ENCODE measurements at places on chromosomes 1 and 21. TPM values are rescaled to one million over a fixed set of nuclear protein-coding genes. Genes with fewer than 3 reads are reported as not detected.

- no peaks in the 10 kb centered on the region for H3K36me3 ChIP-seq
- peaks cover 26% of the 10 kb centered on the region for H3K27me3 ChIP-seq
- H3K27ac ChIP-seq: no peak overlapping the region
- no peak for DNase-seq
- no peak overlapping the region for H3K4me3 ChIP-seq
These were observed 5.7 kb downstream of the LGR6 start for GRCh38 chr1:202199040-202199889.

GRCh38 chr1:104466068-104466467, 716.4 kb downstream of the AMY1C start:
- no peaks in the 10 kb centered on the region for H3K36me3 ChIP-seq
- H3K27me3 ChIP-seq: no peaks in the 10 kb centered on the region
- no peaks in the 10 kb centered on the region for H3K4me1 ChIP-seq
- no peak for DNase-seq
- H3K4me3 ChIP-seq: no peak overlapping the region

- no peak for DNase-seq
- H3K27ac ChIP-seq: no peak overlapping the region
- H3K4me1 ChIP-seq: peaks cover 26% of the 10 kb centered on the region
- H3K4me3 ChIP-seq: no peak overlapping the region
These were observed 35.8 kb downstream of the CDC42 start for GRCh38 chr1:22088331-22088730.

GRCh38 chr1:94531664-94532063, 9.9 kb downstream of the F3 start:
- H3K4me1 ChIP-seq: peaks cover 17% of the 10 kb centered on the region
- H3K36me3 ChIP-seq: no peaks in the 10 kb centered on the region
- H3K27ac ChIP-seq: no peak overlapping the region
- no peak overlapping the region for H3K4me3 ChIP-seq
- H3K27me3 ChIP-seq: no peaks in the 10 kb centered on the region

DNA sequence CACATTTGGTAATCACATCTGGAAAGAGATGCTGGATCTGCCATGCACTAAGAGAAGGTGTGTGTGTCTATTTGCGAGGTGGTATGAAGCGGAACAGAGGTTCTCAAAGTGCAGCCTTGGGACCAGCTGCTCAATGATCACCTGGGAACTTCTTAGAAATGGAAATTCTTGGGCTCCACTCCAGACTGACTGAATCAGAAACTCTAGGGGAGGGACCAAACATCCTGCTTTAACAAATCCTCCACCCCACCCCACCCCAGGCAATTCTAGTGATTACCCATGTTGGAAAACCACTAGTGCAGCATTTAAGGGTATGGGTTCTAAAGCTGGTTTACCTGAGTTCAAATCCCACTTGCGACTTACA, 143.9 kb upstream of the JUN start:
- H3K27me3 ChIP-seq: no peaks in the 10 kb centered on the region
- H3K4me3 ChIP-seq: no peak overlapping the region
- H3K4me1 ChIP-seq: peaks cover 6% of the 10 kb centered on the region

GRCh38 chr1:173301507-173301906, 94.4 kb upstream of the TNFSF4 start:
- H3K36me3 ChIP-seq: no peaks in the 10 kb centered on the region
- H3K27me3 ChIP-seq: no peaks in the 10 kb centered on the region
- peaks cover 42% of the 10 kb centered on the region for H3K4me1 ChIP-seq
- H3K27ac ChIP-seq: no peak overlapping the region

DNA sequence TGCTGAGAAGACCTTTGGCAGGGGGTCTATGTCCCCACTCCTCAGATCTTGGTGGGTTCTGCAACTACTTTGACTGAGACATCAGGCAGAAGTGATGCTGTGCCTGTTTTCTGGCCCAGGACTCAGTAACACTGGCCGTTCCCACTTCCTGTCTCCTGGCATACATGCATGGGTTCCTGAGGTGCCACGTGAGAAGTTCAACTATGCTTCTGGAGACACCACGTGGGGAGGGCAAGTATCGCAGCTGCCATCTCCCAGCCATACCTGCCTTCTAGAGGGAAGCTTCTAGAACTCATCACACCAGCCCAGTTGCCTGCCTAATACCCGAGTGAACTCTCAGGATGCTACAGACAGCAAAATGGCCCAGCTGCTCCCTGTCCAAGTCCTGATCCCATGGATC, 65.8 kb downstream of the TRABD2B start:
- no peaks in the 10 kb centered on the region for H3K4me1 ChIP-seq
- H3K4me3 ChIP-seq: no peak overlapping the region
- no peaks in the 10 kb centered on the region for H3K27me3 ChIP-seq

- no peak for DNase-seq
- no peaks in the 10 kb centered on the region for H3K36me3 ChIP-seq
- H3K27ac ChIP-seq: no peak overlapping the region
- no peak overlapping the region for H3K4me3 ChIP-seq
- H3K27me3 ChIP-seq: no peaks in the 10 kb centered on the region
These were observed 578.6 kb upstream of the PBX1 start for GRCh38 chr1:163980394-163980793.

ANP32E gene
- total RNA-seq: 201 TPM

RUNX3 gene
- not detected for total RNA-seq

DNA sequence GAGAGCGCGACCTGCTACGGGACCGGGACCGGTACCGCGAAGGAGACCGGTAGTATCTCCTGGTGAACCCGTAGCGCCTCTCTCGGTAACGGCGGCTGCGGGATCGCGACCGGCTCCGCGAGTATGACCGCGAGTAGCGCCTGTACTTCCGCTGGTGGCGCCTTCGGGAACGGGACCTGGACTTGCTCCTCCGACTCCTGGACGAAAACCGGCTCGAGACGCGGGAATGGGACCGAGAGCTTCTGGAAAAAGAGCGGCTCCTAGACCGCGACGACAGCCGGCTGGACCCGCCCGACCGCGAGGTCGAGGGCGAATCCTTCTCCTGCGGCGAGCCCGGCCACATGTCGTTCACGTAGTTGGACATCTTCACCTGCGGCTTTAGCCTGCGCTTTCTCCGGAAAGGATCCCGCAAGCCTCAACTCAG, 642 bp downstream of the RSRP1 start:
- peak; percentile 66 for DNase-seq
- H3K27ac ChIP-seq: peak overlapping the region; percentile 85
- H3K36me3 ChIP-seq: peaks cover 12% of the 10 kb centered on the region
- no peaks in the 10 kb centered on the region for H3K4me1 ChIP-seq

DNA sequence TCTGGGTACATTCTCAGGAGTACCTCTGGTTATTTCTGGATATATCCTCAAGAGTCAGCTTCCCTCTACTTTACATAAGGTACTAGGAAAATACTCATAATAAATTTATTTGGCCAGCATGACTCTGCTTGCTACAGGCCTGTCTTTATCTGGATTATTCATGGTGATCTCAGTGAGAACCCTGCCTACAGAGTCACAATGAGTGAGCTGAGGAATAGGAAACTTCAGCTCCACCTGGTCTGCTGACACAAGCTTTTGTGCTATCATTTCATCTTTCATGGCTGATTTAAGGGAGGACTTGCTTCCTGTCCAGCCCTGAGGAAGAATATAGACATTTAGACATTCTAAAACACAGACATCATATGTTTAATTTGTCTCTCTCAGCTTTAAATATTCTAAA, 19.5 kb upstream of the SUCO start:
- H3K27me3 ChIP-seq: no peaks in the 10 kb centered on the region
- H3K4me3 ChIP-seq: no peak overlapping the region
- no peak overlapping the region for H3K27ac ChIP-seq
- no peaks in the 10 kb centered on the region for H3K36me3 ChIP-seq
- DNase-seq: no peak

- peaks cover 43% of the 10 kb centered on the region for H3K4me1 ChIP-seq
- H3K36me3 ChIP-seq: no peaks in the 10 kb centered on the region
- H3K4me3 ChIP-seq: no peak overlapping the region
- no peak for DNase-seq
- no peaks in the 10 kb centered on the region for H3K27me3 ChIP-seq
These were observed 77.6 kb downstream of the PLXNA2 start for GRCh38 chr1:208166340-208167138.

SUSD4 gene
- total RNA-seq: 3.5 TPM

DNA sequence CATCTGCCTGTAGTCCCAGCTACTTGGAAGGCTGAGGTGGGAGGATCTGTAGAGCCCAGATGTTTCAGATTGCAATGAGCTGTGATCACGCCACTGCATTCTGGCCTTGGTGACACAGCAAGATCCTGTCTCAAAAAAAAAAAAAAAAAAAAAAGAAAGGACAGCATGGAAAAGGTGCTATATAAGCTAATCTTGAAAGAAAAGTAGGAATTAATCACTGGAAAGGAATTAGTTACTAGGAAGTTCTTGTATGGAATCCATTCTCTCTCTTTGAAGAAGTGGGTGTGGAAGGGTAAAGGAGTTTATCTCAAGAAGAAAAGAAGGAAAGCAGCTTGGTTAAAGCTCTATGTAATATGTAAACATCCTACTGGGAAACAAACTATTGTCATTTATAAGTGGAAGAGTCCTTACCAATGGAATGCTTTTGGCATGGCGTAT, 339.2 kb downstream of the DPYD start:
- H3K36me3 ChIP-seq: no peaks in the 10 kb centered on the region
- H3K27ac ChIP-seq: no peak overlapping the region
- peaks cover 8% of the 10 kb centered on the region for H3K4me1 ChIP-seq
- peak; percentile 7 for DNase-seq
- H3K4me3 ChIP-seq: no peak overlapping the region

DNA sequence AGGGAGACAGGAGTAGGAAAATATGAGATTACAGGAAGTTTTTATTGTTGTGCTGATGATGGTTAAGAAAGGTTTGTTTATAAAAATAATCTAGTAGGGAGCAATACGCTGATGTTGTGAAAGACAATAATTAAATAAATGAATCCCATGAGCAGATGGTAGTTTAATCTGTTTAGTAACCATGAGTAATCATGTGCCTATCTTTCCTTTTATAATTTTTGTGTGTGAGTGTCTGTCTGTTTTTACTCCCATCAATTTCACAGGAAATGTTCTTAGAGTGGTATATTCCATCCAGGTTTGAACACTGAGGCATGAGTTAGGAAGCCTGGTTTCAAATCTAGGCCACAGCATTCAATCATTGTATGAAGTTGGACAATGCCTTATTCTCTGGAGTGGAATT, 180.5 kb downstream of the OLFM3 start:
- H3K27ac ChIP-seq: no peak overlapping the region
- H3K27me3 ChIP-seq: no peaks in the 10 kb centered on the region
- no peaks in the 10 kb centered on the region for H3K4me1 ChIP-seq
- H3K4me3 ChIP-seq: no peak overlapping the region
- DNase-seq: no peak
- H3K36me3 ChIP-seq: no peaks in the 10 kb centered on the region

DNA sequence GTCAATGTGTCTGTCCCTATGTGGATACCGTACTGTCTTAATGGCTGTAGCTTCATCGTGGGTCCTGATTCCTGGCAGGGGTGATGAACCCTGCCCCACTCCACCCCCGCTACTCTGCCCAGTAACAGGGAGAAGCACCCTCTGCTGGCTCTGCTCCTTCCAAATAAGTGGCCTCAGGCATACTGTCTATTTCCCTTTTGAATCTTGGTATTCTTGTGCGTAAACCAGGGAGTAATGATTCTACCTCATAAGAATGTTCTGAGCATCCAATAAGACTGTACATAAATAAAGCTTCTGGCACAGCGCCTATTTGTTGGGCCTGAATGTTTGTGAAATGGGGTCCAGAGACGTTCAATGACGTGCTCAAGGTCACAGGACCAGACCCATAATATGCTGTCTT, 35.2 kb upstream of the CTPS1 start:
- no peak overlapping the region for H3K27ac ChIP-seq
- no peaks in the 10 kb centered on the region for H3K27me3 ChIP-seq
- no peak for DNase-seq
- H3K4me1 ChIP-seq: peaks cover 6% of the 10 kb centered on the region

GRCh38 chr1:39852214-39852791, 31.0 kb downstream of the TRIT1 start:
- H3K27ac ChIP-seq: no peak overlapping the region
- DNase-seq: no peak
- no peaks in the 10 kb centered on the region for H3K4me1 ChIP-seq
- no peaks in the 10 kb centered on the region for H3K27me3 ChIP-seq
- no peaks in the 10 kb centered on the region for H3K36me3 ChIP-seq

SMIM1 gene
- 9.1 TPM for total RNA-seq

- DNase-seq: no peak
- H3K4me3 ChIP-seq: no peak overlapping the region
- peaks cover 12% of the 10 kb centered on the region for H3K4me1 ChIP-seq
- no peak overlapping the region for H3K27ac ChIP-seq
- no peaks in the 10 kb centered on the region for H3K36me3 ChIP-seq
These were observed 55.6 kb upstream of the PPP2R5A start for GRCh38 chr1:212229654-212230053.

GUCA2A gene
- not detected for total RNA-seq

GRCh38 chr1:228403231-228403631, 3.4 kb downstream of the TRIM11 start:
- no peak overlapping the region for H3K27ac ChIP-seq
- H3K27me3 ChIP-seq: no peaks in the 10 kb centered on the region
- no peak overlapping the region for H3K4me3 ChIP-seq
- DNase-seq: no peak
- H3K4me1 ChIP-seq: peaks cover 21% of the 10 kb centered on the region

S100A8 gene
- not detected for total RNA-seq

GRCh38 chr1:20867062-20867461, 80.0 kb upstream of the HP1BP3 start:
- H3K27ac ChIP-seq: no peak overlapping the region
- H3K4me3 ChIP-seq: no peak overlapping the region
- H3K36me3 ChIP-seq: no peaks in the 10 kb centered on the region
- DNase-seq: no peak

DNA sequence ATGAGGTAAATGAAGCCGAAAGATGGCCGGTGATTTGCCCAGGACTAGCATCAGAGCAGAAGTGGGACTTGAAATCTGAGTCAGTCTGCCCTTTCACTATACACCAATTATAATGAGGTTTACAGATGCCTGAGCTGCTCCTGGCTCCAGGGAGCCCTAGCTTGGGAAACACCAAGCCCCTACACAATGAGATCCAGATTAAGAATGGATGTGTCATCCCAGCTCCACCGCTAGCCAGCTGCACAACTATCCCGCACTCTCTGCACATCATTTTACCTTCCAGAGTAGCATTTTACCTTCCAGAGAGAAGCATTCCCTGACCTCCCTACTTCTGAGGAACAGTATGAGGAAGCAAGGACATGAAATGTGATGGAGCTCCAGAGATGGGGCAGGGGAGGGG, 27.0 kb downstream of the SERTAD4 start:
- H3K36me3 ChIP-seq: no peaks in the 10 kb centered on the region
- peaks cover 21% of the 10 kb centered on the region for H3K4me1 ChIP-seq
- H3K4me3 ChIP-seq: no peak overlapping the region
- peak; percentile 47 for DNase-seq
- no peak overlapping the region for H3K27ac ChIP-seq

CHIA gene
- total RNA-seq: not detected
